ENCODE measurements at places on chromosomes 16 and 17. TPM values are rescaled to one million over a fixed set of nuclear protein-coding genes. Genes with fewer than 3 reads are reported as not detected.

HMOX2 gene
- total RNA-seq, result 65.9 TPM

DNA sequence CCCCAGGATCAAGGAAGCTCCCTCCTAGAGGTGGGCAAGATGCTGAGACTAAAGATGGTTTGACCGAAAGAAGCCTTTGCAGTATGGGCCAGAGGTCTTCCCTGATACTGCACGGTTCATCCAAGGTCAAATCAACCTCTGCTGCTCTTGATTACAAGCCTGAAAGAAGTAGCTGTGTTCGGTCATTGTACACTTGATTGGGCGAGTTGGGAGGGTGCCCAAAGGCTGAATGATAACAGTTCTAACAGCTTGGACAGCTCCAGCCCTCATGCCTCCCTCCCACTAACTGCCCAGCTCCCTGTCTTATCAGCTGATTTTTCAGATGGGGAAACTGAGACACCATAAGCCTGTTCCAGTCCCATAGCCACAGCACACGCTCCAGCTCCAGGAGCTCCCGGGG, 42.8 kb downstream of the ABCC12 start:
- no peaks in the 10 kb centered on the region for H3K36me3 ChIP-seq
- no peaks in the 10 kb centered on the region for H3K4me1 ChIP-seq
- no peak overlapping the region for H3K4me3 ChIP-seq
- DNase-seq, result no peak
- H3K27me3 ChIP-seq, result no peaks in the 10 kb centered on the region
- no peak overlapping the region for H3K27ac ChIP-seq

DNA sequence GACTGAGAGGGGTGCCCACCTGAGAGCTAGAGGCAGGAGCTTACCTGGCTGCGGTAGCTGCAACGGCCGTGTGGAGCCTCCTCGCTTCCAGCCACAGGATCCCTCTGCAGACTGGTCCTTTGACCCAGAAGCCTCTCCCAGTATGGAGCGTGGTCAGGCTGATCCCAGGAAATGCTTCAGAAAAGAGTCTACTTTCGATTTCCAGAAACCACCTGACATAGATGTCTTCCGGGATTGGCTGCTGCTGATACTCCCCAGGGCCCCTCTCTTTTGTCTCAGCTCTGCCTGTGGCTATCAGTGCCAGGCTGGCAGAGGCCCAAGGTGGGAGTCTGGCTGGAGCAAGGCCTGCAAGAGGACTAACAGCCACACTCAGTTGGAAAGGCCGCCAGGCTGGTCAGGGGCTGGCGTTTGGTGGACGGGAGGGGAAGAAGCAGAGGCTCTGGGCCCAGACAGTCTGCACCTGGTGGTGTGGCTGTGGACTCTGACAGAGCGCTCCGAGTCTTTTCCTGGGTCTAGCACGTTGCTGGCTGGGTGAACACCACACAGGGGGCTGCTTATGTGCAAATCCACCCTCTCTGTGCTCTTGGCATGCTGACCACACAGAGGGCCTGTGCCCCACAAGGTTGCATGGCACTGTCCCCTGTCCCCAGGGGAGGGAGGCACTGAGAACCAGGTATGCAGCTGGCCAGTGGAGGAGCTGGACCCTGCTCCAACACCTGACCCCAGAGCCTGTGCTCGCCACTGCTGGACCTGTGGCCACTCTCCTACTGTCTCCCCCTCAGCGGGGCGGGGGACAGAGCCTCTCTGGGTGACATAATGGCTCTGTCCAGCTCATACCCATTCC, at the start of gene LGALS3BP:
LGALS3BP (minus strand) TSS at position 144 of the 844 bp plus-strand sequence. CDS start 2,732 bp downstream, outside the sequence.
- DNase-seq, result no peak
- no peaks in the 10 kb centered on the region for H3K36me3 ChIP-seq
- peaks cover 16% of the 10 kb centered on the region for H3K4me1 ChIP-seq
- peak within 1 kb of the TSS; percentile 52 for H3K4me3 ChIP-seq

DNA sequence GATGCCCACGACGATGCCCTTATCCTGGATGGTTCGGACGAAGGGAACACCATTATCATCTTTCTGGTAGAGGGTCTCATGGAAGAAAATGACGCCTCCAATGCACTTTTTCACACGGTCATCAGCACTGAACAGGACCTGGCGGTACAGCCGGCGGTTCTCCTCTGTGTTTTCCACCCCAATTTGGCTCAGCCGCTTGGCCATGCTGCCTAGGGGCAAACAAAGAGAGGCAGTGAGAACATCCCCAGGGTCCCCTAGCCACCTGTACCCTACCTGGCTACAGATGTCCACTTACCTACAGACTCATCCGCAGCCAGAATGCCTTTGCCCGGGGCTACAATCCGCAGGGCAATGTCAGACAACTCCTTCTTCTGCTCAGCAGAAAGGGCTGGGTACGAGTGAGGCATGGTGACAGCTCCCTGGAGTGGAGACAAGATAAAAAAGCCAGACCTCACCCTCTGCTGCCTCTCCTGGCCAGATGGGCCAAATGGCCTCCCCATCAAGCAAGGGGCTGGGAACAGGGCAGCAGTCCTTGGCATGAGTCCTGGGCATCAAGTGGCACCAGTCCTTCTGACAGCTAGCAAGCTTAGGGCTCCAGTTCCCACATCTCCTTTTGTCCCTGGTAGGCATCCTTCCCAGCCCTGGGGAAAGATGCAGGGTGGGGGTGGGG, 1.4 kb downstream of the ALDOC start:
- no peaks in the 10 kb centered on the region for H3K36me3 ChIP-seq
- no peak overlapping the region for H3K4me3 ChIP-seq
- DNase-seq, result no peak
- H3K27ac ChIP-seq, result no peak overlapping the region
- H3K27me3 ChIP-seq, result no peaks in the 10 kb centered on the region

GRCh38 chr16:48676836-48677235, 66.9 kb upstream of the N4BP1 start:
- H3K36me3 ChIP-seq, result no peaks in the 10 kb centered on the region
- no peak for DNase-seq
- no peak overlapping the region for H3K27ac ChIP-seq
- H3K27me3 ChIP-seq, result no peaks in the 10 kb centered on the region
- H3K4me1 ChIP-seq, result no peaks in the 10 kb centered on the region

DNA sequence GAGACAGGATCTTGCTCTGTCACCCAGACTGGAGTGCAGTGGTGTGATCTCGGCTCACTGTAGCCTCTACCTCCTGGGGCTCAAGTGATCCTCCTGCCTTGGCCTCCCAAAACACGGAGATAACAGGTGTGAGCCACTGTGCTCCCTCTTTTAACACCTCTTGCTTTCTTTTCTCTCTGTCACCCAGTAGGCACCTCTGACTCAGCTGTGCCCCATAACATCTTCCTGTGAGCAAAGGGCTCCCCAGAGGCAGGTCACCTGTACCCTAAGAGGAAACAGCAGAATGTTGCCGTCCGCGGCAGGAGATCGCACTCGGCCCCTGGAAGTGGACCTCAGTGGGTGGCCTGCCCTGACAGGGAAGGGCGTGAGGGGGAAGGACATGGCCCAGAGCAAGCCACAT, 918 bp upstream of the NLRC3 start:
- H3K4me3 ChIP-seq, result no peak overlapping the region
- DNase-seq, result no peak
- no peak overlapping the region for H3K27ac ChIP-seq
- H3K4me1 ChIP-seq, result no peaks in the 10 kb centered on the region
- H3K27me3 ChIP-seq, result no peaks in the 10 kb centered on the region

GRCh38 chr17:42270596-42270995, 5.6 kb downstream of the STAT5B start:
- peaks cover 12% of the 10 kb centered on the region for H3K4me1 ChIP-seq
- no peak for DNase-seq
- peak overlapping the region; percentile 6 for H3K4me3 ChIP-seq
- no peaks in the 10 kb centered on the region for H3K27me3 ChIP-seq
